ENCODE measurements at places on chromosomes 5 and 9.

GRCh38 chr5:74948031-74948546, 81.9 kb upstream of the FAM169A start:
- DNase-seq = no peak

GRCh38 chr5:445591-445990, 2.6 kb downstream of the EXOC3 start:
- DNase-seq = no peak

GRCh38 chr9:114538241-114538640, 33.0 kb upstream of the WHRN start:
- no peak for DNase-seq

- no peak for DNase-seq
Measured at GRCh38 chr5:93601071-93601801, 18.2 kb downstream of the NR2F1 start.

- no peak for DNase-seq
Measured at GRCh38 chr9:91420501-91421127, 3.0 kb downstream of the NFIL3 start.

- no peak for DNase-seq
Measured at GRCh38 chr5:55154873-55155272, 5.1 kb upstream of the GPX8 start.

DNA sequence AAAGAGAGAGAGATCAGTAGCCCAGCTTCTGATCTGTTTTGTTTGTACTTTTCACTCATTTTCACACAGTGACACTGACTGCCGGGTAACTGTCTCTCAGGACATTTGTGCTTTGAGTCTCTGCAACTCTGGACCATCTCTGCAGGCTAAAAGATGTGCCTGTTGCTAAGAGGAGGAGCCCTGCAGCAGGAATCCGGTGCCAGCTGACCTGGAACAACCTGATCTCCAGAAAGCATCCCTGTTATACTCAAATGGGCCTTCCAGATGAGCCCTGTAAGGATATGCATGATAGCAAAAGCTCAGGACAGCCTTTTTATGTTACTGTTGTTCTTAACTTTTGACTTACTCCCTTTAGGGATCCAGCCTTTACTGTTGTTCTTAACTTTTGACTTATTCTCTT, 170.7 kb upstream of the RASEF start:
- no peak for DNase-seq

- DNase-seq = no peak
Measured at GRCh38 chr5:178564397-178564796, 25.8 kb downstream of the COL23A1 start.

DNA sequence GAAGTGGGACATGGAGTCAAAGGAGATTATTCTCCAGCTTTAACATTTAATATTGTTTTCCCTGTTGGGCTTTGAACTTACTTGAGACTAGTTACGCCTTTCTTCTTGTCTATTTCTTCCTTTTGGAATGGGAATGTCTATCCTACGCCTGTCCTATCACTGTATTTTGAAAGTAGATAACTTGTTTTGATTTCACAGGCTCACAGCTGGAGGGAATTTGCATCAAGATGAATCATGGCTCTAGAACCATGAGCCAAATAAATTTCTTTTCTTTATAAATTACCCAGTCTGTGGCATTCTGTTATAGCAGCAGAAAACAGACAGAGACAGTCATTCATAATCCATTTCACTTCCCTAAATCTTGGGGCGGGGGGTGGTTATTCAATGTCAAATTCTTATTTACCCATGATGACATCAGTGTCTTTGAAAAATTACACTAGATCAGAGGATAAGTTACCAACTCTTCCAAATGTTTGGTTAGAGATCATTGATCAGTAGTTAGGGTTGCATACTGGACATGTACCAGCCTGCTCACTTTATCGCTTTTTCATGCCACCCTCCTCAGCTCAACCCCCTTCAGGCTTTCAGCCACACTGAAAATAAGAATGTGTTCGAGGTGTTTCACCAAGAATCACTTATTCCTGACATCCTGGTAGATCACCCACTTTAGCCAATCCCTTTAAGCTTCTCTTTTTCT, 419.6 kb upstream of the PIK3R1 start:
- DNase-seq = no peak

DNA sequence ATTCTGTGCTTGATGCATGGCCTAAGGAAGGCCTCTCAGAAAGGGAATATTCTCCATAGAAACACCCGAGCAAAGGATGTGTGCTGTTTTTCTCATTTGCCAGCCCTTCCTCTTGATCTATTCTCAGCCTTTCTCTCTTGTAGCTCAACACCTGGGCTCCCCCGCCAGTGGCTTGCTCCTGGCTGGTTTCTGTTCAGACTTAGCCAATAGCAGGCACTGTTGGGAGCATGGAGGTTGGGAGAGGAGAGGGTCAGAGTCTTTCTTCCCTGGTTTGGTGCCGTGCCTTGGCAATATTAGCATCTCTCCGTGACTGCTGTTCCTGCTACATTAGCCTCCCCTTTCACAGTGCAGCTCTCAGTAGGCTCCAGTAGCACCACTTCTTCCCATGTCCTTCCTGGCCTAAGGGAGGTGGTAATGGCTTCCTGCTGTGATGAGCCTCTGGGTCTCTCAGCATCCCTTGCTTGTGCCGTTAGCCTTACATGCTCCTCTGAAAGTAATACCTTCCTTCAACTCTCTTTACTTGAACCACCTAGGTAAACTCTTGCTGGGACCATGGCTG, 269.7 kb upstream of the GAS1 start:
- no peak for DNase-seq

DNA sequence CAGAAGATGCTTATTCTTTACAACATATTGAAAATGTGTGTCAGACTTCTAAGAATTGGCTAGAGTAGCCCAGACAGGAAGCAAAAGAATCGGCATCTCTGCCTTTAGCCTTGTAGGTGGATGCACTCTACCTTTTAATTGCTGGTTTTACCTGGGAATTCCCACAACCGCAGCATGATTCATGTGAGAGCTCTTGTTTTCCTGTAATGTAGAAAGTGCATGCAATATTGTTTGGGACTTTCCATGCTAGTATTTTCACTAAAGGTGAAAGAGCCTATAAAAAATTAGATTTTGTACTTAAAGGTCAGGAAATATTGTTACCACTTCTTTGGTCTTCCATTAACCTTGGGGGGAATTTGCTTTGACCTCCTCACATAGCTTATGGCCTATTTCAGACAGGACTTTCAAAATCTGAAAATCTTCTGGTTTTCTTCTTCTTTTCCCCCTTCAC, 89.8 kb downstream of the NTRK2 start:
- DNase-seq = no peak

DNA sequence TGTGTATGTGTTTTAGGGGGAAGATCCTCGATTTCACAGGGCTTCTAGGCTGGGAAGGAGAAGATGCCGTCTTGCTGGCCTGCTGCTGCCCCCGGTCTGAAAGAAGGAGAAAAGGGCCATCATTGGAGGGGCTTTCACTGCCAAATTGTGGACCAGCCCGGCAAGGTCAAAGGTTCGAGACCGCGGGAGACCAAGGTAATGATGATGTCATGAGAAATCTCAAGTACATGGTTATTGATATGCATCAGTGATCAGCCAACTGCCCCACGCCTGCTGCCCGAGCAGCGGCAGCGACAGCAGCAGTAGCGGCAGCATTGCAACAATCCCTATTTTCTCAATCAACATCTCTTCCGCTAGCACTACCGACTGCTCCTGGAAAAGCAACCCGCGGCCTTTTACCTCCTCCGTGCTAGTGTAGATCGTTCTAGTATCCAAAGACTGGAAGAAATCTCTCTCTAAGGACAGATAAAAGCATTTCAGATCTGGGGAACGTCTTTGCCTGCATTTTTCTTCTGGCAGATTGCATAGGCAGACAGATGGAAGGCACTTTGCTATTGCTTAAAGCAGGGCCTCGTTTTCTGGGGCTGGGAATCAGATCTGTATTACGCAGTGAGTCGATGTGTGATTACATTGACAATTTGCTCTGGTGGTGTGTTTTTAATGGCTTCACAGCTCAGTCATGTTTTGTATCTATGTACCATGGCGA, 215.3 kb downstream of the MEF2C start:
- no peak for DNase-seq
